ENCODE measurements at places on chromosomes 11 and 22. TPM values are rescaled to one million over a fixed set of nuclear protein-coding genes. Genes with fewer than 3 reads are reported as not detected.

The UBQLN3 gene
- not detected for total RNA-seq

DNA sequence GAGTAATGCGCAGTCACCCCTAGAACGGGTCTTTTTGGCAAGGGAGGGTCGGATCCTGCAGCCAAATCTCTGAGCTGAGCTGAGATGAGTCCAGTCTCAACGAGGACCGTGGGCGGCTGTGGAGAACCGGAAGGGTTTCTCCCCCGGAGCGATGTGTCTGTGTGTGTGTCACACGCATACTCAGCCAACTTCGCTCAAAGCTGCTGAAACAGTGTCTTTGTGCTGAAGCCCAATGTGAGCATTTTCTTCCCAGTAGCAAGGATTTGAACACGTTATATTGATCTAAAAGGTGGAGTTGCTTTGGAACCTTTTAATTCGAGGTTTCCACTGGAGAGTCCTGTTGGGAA is 1.4 kb upstream of the CELSR1 start:
- DNase-seq = no peak

The ZP1 gene
- total RNA-seq = not detected

DNA sequence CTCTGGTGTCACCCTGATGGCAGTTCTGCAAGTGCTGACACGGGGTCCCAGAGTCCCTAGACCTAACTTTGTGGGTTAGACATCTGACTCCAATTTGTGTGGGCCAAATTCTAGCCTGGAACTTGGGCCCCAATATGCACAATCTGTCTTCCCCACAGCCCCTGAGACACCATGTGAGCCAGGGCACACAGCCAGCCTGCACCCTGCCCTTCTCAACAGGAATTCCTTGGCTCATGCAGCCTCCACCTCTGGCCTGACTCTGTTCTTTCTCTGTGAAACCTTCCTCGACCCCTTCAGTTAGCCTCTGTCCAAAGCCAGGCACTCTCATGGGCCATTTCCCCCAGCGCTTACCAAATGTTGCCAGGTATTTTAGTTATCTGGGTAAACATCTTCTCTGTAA is 59.1 kb upstream of the POU2AF1 start:
- DNase-seq = no peak

DNA sequence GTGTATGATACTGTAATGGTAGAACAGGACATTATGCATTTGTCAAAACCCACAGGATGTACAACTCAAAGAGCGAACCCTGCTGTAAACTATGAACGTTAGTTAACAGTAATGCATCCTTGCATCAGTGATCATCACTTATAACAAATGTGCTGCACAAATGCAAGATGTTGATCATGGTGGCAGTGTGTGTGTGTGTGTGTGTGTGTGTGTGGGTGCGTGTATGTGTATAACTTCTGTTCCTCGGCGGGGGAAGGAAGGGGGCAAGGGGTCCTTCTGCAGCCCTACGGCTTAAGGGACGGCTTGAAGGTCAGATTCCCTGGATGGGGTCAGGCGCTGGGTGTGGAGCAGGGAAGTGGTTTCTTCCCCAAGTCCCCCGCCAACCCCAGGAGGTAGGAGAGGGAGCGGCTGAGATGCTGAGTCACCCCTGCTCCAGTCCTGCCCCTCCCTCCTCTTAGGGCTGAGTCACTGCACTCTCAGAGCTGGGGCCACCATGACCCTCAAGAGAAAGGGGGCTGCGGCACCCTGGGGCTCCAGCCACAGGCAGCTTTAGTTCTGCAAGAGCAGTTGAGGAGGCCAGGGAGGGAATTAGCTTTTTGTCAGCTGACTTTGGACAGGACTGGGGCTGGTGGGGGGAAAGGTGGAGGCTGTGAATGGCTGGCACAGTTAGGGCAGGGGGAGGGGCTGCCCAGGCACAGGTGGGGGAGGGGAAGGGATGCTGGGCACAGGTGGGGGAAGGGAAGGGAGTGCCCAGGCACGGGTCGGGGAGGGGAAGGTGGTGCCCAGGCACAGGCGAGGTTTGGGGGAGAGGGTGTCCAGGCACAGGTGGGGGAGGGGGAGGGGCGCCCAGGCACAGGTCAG is 8.8 kb upstream of the CTSD start:
- DNase-seq = peak; percentile 69

DNA sequence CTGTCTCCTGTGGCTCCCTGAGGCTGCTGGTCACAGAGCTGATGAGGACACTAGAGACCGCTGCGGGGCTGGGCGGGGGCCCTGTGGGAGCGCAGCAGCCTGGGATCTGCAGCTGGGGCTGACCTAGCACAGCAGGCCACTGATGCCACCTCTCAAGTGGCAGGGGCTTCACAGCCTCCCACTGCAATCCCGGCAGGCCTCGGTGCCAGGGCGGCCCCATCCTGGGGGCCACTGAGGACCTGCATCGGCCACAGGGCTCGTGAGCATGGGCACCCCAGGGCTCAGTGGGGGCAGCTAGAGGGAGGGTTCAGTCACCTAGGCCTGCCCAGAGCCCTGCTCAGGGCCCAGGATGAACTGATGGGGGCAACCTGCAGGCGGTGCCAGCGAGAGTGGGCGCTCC is 14.6 kb upstream of the CCDC188 start:
- DNase-seq = no peak

- DNase-seq = no peak
Observed at GRCh38 chr11:110601936-110602335, 110.3 kb downstream of the ARHGAP20 start.

DNA sequence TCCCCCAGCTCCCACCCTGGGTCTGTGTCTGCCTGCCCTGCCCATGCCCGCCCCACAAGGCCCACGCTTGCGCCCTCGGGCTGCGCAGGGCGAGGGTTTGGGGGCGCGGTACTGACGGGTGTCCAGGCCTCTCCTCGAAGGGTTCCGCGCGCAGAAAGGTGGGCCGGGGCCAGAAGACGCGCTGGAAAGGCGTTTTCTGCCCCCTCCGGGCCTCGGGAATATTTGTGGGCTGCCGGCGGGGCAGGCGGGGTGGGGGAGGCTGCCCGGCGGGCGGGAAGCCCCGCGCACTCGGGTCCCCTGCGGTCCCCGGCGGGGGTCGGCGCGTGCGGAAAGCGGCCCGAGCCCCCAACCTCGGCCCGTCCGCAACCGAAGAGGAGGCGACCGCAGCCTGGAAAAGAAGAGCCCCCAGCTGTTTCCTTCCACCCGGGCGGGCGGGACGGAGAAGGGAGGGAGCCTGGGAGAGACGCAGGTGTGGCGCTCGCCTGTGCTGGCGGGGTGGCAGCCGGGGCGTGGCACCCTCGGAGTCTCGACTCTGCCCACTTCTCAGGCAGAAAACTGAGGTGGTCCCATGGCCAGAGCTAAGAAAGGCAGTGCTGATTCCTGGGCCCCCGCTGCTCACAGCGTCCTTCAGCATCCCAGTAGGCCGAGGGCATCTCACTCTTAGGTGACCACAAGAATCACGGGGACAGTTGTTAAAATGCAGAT is 59.0 kb downstream of the THAP12 start:
- DNase-seq = no peak

DNA sequence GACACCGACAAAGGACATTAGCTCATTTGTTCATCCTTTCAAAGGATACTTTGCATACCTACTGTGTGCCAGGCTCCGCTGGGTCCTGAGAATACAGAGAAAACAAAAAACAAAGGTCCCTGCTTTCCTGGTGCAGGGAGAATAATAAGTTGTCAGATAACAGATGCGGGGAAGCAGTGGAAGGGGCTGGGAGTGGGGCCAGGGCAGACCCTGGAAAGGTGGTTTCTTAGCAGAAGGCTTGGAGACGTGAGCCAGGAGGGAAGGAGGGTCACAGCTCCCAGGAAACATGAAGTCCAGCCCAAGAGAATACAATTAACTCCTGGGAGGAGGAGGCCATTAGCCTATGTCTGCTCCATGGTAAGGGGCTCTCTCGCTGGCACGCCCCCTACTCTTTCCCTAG is 9.8 kb upstream of the ANO1 start:
- DNase-seq = no peak

DNA sequence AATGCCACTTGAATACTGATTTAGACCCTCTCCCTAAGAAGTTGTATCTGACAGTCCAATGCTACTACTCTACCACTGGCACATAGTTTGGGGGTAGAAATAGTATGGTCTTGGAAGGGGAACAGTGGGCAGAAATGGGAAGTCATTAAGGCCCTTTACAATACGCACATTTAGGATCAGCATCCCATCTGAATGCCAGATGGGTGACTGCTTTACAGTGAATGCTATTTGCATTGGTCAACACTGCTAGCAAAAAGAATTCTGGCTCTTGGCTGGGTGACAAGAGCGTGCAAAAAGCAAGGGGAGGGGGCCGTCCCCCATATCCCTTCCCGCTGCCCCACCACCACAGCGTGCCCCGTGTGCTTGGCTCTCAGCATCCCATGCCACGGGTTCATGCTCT is 104.7 kb upstream of the BID start:
- DNase-seq = no peak

DNA sequence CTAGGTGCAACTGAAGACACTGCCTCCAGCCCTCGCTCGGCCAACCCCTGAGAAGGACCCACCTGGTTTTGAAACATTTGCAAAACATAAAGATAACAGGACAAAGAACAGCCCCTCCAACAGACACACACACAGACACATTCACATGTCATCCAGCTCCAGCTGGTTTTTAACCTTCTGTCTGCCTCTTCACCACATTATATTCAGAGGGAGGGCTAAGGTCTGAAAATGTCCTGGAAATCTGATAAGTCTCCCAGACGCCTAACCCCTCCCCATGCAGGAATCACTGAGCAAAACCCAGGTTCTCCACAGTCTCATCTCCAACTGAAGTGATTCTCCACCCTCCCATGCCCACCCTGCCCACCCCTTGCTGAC is 29.4 kb downstream of the PACSIN2 start:
- DNase-seq = no peak

GRCh38 chr11:64960719-64961118 is 11.2 kb downstream of the MAJIN start:
- DNase-seq = no peak

DNA sequence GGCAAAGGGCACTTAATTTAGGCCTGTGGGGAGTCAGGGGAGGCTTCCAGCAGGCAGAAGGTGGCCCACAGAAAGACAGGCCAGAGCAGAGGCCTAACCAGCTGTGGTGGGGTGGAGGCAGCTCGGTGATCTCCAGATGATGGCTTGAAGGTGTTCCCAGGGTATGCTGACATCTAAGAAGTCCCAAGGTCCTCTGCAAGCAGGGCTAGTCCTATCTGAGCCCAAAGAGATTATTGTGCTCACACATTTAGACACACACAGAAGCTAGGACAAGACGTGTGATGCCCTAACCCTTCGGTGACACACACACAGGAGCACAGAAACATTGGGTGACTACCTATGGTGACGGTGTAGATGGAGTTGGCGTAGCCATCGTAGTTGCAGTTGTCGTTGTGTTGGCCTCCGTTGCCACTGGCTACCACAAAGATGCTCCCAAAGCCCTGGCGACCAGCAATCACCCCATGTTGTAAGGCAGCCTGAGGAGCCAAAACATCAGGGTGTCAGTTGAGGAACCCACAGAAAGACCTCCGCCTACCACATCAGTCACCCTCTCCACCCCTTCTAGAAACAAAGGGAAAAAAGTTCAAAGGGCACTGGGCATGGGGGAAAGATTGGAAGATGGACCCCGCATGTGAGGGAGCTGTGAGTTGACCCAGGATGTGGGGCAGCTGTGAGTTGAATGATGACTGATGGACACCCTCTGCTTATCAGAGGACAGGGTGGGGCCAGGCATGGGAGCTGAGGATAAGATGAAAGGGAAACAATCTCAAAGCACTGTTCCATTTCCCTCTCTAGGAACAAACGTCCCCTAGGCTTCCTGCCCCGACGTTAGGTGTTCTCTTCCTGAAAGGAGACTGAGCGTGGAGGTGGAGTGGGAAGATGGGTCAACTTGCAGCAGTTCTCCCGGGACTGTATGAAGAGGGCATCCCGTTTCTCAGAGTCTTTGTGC is 7.9 kb downstream of the PCSK7 start:
- peak; percentile 27 for DNase-seq

- no peak for DNase-seq
Observed at GRCh38 chr11:124415356-124415923, 9.2 kb downstream of the OR8B4 start.

The GRIK4 gene
- total RNA-seq = 1.0 TPM

DNA sequence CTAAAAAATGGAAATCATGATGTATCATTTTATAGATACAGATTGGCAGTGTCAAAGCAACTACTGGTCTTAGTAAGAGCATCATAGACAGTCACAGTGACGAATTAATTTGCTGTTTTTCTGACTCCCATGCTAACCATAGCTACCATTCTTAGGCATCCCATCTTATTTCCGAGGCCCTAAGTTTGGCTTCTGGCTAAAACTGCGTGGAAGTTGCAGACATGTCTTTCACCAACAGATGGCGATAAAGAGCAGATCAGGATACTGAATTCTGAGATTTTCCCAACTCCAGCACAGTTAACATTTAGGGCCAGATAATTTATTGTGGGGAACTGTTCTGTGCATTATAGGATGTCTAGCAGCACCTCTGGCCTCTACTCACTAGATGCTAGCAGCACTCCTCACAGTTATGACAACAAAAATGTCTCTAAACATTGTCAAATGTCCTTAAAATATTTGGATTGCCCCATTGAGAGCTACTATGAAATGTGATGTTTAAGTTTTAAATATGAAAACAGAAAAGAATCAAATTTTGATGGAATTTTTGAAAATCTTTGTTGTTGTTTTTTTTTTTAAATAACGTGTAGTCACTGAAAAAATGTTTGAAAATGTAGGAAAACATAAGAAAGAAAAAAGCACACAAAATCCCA is 16.3 kb downstream of the OR2AG2 start:
- DNase-seq = no peak

GRCh38 chr22:42066126-42066761 is 4.4 kb downstream of the NAGA start:
- no peak for DNase-seq

- no peak for DNase-seq
Observed at GRCh38 chr22:31079095-31079642, 1.9 kb upstream of the SMTN start.

GRCh38 chr22:38205261-38206128 is 3.7 kb downstream of the MAFF start:
- DNase-seq = peak; percentile 96

The SCGB1D4 gene
- not detected for total RNA-seq

GRCh38 chr11:811446-812245 is 1.9 kb downstream of the RPLP2 start:
- no peak for DNase-seq
